ENCODE measurements at places on chromosomes 12 and 14.

DNA sequence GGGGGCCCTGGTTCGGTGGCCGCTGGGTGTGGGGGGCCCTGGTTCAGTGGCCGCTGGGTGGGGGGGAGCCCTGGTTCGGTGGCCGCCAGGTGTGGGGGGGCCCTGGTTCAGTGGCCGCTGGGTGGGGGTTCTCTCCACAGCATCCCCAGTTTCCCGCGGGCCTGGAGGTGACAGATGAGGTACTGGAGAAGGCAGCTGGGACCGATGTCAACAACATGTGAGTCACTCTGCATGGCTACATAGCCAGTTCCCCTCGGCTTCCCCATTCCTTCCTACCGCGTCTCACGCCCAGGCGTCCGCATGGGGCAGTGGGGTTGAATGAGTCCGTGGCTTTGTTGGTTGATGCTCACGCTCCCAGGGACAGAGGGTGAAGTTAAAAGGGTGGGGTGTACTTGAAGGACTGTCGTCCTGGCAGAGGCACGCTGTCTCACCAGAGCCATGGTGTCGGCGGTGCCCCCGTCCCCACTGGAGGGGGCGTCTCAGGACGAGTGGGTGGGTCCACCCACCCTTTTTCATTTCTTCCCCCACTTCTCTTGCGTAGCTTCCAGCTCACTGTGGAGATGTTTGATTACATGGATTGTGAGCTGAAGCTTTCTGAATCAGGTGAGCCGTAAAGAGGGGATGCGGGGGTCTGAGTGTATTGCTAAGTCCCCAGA is 15.6 kb downstream of the HIP1R start:
- DNase-seq: peak; percentile 62

DNA sequence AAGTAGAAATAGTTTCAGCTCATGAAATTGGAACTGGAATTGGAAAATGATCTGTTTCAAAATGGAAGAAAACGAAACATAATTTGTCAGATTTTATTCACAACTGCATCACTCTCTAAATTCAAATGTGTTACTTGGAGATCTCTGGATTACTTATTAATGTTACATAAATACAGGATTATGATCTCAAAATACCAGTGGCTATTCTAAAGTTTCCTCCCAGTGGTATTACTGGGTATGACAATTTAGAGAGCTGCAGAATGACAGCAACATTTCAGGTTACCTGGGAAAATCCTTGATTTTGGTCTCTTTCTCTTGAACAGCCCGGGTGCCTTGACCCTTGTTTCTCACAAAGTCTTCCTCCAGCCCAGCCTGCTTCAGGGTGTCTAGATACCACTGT is 14.2 kb downstream of the FAM161B start:
- DNase-seq: no peak

DNA sequence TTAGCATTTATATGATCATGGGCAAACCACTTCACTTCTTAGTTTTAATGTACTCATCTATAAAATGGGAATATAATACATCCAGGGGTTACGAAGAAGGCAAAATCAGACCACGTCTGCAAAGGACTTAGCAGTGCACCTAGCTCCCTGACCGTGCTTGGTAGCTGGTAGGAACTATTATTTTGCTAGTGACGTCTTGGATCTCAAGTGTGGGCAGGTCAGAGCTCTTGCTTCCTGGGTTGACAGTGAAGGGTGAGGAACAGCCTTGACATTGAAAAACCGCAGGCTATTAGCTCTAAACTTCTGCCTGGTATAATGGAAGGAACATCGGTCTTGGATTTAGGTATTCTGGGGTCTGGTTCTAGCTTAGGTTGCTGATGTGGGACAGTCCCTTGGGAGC is 89.3 kb upstream of the MED13L start:
- no peak for DNase-seq

DNA sequence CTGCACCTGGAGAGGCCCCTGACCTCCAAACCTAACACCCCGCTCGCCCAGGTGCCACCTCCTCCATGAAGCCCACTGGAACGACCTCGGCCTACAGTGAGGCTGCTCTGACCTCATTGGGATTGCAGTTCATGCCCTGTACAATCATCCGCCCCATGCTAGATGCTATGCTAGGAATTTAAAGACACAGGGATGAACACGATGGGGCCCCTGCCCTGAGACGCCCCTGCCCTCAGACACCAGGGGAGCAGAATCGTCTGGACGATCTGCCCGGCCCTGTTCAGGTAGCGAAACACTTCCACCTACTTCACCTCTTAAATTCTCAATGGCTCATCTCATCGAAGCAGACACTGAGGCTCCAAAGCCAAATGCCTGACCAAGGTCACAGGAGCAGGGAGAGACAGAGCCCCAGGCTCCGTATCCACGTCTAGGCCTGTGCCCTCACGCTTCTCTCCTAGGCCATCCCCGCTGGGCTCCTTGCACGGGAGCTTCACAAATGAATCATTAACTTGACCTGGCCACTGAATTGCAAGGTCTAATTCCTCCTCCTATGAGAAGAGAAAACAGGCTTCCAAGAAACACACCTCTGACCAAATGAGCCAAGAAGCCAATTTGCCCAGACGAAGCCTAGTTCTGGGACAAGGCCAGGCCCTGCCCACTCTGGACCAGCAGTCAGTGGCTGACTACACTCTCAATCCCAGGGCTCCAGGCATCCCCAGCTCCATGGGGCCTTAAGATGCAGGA is 35.2 kb downstream of the SCARB1 start:
- DNase-seq: peak; percentile 78

GRCh38 chr14:32706721-32707519 is 231.8 kb upstream of the NPAS3 start:
- DNase-seq: no peak

DNA sequence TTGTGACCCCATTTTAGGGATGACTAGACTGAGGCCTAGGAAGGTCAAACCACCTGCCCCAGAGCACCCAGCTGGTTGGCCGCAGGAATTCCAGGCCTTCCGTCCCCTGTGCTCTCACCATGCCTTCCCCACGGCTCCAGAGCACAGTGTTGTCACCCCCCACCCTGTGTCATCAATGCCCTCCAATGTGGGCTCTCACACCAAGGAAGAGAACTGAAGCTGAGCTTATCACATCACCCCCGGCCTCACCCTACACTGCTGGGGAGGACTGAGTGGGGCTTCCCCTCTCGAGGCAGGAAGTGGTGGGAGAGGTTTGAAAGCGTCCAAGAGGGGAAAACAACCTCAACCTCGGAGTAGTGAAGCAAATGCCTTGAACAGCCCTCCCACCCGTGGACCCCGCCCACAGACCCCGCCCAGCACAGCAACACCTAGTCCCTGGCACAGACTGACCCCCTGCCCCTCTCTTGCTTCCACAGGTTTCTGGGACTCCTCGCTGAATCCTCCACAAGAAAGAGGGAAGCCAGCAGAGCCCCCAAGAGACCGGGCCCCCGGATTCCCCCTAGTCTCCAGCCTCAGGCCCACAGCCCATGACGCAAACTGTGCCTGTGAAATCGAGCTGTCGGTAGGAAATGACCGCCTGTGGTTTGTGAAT is 97.2 kb downstream of the LGMN start:
- no peak for DNase-seq

DNA sequence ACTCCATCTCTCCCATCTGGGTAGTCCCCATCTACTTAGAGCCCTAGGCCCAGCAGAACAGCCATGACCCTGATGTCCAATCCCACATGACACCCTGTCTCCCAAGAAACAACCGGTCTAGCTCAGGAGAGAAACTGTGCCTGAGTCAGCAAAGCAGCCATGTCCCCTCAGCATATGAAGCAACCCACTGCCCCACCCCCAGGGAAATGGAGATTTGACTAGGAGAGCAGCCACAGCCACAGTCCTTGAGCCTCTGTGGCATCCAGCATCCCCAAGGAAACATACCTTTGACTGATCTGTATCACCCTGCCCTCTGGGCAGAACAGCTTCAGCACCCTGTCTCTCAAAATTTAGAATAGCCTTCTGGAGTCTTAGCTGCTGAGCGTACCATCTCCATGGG is 641.9 kb upstream of the FBXO33 start:
- no peak for DNase-seq

DNA sequence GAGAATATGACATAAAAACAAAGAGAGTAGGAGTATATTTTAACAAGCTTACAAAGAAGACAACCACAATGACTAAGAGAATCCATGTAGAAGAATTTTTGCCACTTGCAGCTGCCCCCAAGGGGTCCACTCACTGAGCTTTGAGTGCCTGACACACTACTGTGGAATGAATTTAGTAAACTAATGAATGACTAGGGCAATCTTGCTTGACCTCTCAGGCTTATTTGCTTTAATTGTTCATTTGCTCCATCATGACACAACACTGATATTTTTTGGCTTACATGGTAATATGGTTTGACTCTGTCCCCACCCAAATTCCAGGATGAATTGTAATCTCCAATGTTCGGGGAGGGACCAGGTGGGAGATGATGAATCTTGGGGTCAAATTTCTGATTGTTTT is 249.1 kb upstream of the FAR2 start:
- DNase-seq: peak; percentile 99

- no peak for DNase-seq
Measured at GRCh38 chr12:85244561-85244960, 35.5 kb upstream of the ALX1 start.

DNA sequence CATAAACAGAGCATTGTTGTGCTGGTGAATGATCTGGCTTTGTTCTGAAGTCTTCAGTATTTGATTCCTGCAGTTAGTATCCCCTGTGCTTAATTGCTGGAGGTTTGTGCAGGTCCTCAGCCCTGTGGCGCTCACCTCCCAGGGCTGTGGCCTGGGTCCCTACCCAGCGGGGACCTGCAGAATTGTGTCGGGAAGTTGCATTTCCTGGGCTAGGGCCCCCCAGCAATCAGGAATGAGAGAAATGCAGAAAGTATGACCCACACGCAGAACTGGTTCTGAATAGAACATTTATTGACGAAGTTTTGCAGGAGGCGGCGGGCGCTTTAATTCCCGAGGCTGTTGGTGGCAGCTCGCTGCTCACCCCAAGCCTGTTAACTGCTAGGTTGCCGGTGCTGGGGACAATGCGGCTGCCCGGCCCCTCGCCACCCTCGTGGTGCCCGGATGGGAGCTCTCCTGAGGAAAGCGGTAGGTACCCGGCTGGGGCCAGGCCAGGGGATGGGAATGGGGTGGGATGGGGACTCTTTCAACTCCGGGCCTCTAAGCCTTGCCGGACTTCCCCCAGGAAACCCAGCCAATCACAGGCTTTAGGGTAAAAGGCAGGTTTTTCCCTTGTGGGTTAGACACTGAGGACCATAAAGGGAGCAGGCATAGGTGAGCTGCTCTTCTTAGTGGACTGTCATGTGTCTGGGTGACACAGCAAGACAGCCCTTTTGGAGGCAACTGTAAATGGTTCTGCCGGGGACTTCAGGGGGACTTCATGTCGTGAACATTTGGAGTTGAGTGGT is 11.6 kb downstream of the PLEKHG3 start:
- no peak for DNase-seq

- no peak for DNase-seq
Measured at GRCh38 chr14:78673845-78674244, 503.7 kb downstream of the NRXN3 start.

- no peak for DNase-seq
Measured at GRCh38 chr14:51999084-51999483, 9.7 kb downstream of the RTRAF start.

GRCh38 chr12:46259071-46259470 is 9.8 kb downstream of the SLC38A1 start:
- DNase-seq: no peak

DNA sequence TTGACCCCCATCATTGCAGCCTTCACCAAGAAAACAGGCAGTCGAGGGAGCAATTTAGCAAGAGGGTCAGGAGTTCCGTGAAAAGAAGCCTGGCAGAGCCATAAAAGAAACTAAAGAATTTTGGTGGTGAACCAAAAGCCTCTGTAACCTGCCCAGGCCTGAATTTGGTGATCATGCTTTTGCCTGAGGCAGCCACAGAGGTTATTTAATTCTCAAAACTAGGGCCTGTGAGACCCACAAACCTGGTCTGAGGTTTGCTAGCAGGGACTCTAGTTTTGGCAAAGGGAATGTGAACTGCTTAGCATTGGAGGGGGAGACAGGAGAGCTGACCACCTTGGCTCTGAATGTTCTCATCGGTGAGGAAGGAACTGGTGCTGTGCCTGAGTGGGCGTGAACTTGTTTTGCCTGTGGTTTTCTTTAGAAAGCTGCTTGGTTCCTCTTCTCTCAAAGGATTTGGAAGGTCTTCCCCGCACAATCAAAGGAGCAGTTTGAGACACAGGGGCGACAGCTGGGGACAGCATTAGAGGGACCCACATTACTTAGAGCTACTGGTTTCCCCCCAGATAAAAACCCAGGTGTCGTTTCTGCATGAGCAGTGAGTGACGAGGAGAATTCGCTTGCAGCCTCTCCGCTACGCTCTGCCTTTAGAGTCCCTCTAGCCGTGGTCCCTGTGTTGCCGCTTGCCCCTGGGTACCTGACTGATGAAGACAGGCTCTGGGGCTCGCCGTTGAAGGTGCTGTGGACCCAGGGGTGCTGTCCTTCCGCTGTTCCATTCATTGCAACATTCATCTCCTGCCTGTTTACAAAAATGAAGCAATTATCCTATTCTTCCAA is 12.6 kb upstream of the WNT5B start:
- DNase-seq: no peak

GRCh38 chr12:131714759-131715158 is 3.9 kb downstream of the SFSWAP start:
- DNase-seq: no peak

GRCh38 chr14:20428010-20428365 is 8.0 kb downstream of the KLHL33 start:
- no peak for DNase-seq

DNA sequence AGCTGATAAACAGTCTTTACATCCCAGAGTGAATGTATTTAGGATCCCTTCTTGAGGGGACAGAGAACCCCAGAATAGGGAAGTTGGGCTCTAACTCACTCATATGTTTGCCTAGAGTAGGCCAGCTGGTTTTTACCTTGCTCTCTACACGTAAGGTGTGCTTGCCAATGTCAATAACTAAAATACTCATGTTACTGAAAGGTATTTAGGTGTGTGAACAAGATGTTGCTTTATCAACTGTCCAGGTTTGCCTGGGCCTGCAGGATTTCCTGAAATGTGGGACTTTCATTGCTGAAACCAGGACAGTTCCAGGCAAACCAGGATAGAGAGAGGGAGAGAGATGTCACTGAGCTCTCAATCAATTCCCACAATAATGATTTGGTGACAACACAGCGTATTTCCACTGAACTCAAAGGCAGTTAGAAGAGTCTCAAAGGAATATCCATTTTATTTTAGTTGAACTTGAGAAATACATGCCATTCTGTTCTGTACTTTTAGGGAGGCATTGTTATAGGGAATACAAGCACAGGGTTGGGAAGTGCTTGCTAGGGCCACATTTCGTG is 171.7 kb downstream of the NRXN3 start:
- no peak for DNase-seq

GRCh38 chr14:90299408-90299807 is 32.3 kb downstream of the NRDE2 start:
- no peak for DNase-seq

DNA sequence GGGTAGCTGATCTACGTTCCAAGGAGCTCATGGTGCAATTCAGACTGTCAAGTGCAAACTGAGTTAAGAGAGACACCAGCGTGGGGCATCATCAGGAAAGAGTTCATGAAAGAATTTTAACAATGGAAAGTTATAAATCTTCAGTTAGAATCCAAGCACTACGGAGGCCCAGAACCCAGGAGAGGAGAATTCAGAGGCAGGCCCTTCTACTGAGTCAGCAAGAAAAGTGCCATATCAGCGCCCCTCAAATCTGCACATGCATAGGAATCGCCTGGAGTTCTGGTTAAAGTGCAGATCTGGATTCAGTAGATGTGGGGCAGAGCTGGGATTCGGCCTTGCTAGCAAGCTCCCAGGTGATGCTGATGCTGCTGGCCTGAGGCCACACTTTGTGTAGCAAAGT is 45.9 kb downstream of the CHST11 start:
- DNase-seq: no peak

- DNase-seq: no peak
Measured at GRCh38 chr14:95058491-95058890, 98.8 kb downstream of the DICER1 start.

GRCh38 chr14:59425322-59425935 is 39.8 kb downstream of the GPR135 start:
- no peak for DNase-seq

All from astrocyte (in vitro differentiated cells and primary cell).